Effector CD4-positive, alpha-beta T cell (primary cell): ENCODE measurements at places on chromosomes 7 and 10.

DNA sequence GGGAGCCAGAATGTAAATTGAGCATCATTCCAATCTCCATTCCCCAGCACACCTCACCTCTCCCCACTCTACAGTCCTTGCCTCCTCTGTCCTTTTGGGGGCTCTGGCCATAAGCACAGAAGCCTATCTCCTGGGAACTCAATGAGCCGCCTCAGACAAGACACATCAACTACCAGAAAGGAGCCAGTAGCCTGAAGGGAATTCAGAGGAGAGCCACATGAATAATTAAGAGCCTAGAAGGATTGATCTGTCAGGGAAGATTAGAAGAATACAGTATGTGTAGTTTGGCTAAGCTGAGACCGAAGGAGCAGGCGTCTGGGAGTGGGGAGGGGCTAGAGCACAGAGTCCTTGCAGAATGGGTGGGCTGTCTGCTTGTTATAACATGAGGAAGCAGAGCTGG, 31.2 kb downstream of the FRMD4A start:
- no peak for DNase-seq

- no peak for DNase-seq
Measured at GRCh38 chr7:128010391-128011127, 20.7 kb downstream of the LRRC4 start.

DNA sequence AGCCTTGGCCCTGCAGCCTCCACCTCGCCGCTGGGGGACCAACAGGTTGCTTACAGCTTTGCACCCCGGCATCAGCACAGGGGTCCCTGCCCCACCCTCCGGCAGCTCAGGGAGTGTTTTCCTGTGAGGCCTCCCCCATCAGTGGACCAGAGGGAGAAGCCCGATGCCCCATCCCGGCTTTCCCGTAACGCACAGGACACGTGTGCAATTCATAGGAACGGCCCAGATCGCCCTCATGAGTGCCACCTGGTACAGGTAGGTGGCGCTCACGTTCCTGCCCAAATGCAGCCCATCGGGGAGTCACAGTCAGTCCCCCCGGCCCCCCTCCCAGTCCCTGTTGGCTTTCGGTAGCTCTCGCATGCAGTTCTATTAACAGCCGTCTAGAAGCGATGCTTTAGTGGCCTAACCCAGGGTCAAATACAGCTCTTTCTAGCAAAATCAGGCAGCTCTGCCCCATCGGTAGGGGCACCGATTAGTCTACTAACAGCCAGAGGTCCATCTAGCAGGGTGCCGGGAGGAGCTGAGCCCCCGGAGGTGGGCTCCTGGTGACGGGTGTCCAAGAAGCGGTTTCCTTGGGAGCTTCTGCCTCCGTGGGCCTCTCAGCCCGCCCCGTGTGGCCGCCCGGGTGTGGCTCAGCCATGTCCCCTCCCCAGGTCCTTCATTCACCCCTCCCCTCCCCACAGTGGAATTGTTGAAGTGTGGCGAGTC, 48.4 kb upstream of the GTF2IRD1 start:
- DNase-seq, result no peak

GRCh38 chr10:58775960-58776567, 263.4 kb downstream of the BICC1 start:
- no peak for DNase-seq

GRCh38 chr7:117559391-117559790, 79.6 kb downstream of the CFTR start:
- DNase-seq, result no peak

GRCh38 chr7:2108071-2108455, 124.7 kb downstream of the MAD1L1 start:
- no peak for DNase-seq

- DNase-seq, result no peak
Measured at GRCh38 chr7:45087301-45088145, 1.2 kb downstream of the NACAD start.

DNA sequence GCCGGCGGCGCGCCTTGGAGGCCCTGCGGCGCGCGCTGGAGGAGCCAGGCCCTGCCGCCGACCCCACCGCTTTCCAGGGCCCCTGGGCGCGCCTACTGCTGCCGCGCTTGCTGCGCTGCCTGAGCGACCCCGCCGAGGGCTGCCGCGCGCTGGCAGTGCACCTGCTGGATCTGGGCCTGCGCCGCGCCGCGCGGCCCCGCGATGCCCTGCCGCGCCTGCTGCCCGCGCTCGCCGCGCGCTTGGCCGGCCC, 280 bp downstream of the DNAAF5 start:
- no peak for DNase-seq

DNA sequence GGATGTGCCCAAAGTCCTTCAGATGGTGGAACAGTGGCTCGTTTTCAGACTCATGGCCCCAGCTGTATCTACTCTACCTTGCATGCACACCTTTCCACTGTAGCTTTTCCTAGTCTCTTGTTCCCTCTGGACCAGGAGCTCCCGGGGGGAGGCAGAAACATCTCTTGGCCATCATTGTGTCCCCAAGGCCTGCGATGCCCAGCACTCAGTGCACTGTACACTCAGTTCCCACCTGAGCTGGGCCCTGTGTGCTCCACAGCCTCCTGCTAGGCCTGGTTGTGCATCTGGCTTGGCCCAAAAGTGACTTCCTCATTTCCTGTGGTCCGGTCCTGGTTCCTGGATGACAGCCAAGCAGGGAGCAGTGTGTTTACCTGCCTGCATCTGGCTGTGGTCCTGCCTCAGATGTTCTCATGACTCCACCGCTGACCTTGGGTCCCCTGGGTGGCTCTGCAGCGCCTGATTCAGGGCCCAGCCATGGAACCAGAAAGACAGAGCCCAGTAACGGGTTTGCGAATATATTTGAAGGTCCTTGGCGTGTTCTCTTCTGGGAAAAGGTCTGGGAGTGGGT, 9.9 kb upstream of the DOCK1 start:
- no peak for DNase-seq

- DNase-seq, result no peak
Measured at GRCh38 chr7:12221414-12221813, 10.3 kb downstream of the TMEM106B start.

- no peak for DNase-seq
Measured at GRCh38 chr7:88835147-88835728, 39.7 kb upstream of the TEX47 start.

DNA sequence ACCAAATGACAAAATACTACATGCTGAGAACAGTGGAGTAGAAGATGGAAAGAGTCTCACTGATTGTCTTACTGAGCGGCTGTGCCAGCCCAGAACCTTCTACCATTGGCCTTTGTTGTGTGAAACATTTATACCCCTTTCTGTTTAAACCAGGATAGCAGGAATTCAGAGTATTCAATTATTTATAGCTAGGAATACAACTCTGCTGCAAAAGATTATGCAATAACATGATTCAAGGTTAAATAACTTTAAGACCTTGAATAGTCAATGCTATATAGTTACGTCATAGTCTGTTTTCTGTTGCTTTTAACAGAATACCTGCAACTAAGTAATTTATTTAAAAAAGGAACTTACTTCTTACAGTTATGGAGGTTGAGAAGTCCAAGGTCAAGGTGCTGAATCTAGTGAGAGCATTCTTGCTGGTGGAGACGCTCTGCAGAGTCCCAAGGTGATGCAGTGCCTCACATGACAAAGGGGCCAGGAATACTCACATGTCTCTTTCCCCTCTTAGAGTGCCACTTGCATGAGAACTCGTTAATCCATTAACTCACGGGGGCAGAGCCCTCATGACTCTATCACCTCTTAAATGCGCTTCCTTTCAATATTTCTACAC, 371.8 kb downstream of the MDFIC start:
- DNase-seq, result no peak

DNA sequence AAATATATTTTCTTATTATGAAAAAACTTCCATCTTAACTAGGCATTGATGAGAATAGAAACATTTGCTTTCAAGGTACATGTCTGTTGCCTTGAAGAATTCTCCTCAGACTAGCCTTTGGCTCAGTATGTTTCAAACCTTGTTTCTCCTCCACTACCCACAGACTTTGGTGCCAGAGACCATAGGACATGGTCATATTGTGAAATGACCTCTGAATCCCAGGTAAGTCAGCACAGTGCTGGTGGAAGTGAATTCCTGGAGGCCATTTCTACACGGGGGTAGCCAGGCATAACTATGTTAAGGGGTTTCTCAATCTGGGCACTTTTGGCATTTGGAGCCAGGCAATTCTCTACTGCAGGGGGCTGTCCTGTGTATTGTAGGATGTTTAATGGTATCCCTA, 112.3 kb upstream of the FAM133B start:
- DNase-seq, result no peak

GRCh38 chr7:97043281-97043680, 18.6 kb upstream of the DLX5 start:
- no peak for DNase-seq

DNA sequence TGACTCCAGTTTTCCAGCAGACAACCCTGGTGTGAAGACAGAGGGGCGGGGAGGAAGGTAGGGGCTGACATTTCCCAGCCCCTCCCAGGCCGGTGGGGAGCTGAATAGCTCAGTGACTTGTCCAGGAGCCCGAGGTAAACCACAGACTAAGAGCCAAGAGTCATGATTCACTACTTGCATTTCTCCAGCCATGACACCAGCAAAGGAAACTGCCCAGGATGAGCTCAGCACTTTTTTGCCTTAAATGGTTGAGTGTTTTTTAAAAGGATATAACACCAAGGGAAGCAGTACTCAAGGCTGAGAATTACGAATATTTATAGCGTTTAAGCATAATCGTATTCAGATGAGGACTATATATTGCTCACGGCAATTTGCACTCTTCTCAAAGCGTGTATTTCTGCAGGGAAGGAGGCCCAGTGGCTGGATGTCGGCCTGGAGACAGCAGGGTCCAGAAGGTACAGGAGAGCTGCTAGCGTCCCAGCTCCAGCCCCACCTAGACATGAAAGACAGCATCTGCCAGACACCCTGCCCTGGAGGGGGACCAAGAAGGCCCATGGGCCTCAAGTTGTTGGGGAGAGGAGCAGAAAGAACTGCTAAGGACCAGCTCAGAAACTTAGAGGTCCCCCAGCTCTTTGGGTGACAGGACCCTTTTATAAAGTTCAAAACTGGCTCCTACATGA, 141.4 kb downstream of the GRID1 start:
- DNase-seq, result no peak

DNA sequence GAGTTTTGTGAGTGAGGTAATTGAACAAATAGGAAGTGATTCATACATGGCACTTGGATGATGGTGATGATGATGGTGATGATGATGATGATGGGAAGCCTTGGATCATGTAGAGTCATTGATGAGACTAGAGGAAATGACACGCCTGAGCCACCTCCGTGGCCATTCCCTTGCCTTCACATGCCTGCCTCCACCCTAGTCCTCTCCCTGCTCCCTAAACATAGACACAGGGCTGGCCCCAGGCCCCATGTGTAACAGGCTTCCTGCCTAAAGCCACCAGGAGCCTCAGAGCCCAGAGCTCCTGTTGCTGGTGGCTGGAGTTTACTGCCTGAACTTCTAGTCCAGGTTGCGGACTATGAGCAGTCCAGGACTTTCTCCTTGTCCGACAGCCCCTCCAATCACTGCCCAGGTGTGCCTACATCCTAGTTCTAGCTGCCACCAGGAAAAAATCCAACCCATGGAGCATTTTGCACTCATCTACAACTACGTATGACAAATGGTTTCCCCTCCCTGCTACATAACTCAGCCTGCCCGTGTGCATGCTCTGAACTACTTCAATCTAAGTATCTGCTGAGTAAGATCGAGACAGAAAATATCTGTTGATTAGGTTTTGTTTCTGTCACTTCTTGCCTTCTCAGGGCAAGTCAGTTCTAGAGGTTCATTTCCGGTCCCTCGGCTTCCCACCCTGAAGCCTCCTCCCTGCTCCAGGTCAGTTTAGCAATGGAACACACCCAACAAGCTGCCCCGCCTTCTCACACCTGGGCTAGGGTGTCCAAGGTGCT, 35.5 kb upstream of the KDM7A start:
- DNase-seq, result no peak

DNA sequence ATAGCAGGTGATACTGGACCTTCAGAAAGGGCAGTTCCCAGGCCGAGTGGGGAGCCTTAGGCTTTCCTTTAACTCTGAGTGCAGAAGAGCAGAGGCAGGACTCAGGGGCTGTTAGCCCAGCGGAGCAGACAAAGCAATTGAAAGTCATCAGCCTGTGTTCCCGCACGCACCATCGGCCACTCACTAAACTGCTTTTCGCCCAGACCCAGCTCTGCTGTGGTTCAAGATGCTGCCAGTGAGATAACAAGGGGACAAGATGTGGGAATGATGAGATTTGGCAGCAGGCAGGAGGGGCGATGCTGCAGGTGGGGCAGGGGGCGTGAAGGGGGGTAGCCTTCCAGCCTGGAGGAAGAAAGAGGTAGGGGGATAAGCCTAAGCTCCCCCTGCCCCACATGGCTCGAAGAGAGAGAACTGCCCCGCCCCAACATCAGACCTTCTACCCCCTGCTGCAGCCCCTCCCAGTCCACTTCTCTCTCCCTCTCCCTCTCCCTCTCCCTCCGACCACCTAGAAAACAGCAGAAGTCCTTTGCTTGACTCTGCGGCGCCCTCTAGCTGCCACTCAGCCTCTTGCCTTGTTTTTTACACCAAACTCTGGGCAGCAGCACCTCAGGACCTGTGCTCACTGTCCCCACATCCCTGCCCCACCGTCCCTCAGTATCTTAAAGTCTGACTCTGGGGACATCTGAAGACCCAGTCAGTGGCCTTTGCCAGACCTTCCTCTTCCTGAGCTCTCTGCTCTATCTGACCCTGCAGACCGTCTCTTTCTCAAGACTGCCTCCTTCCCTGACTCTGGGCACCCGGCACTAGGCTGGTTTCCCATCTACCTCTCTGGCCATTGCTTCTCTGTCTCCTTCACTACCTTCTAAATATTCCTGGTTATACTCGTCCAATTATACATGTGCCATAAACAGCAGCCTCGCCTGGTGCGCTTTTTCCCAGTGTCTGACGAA, 110.5 kb downstream of the C10orf105 start:
- DNase-seq, result peak; percentile 44

DNA sequence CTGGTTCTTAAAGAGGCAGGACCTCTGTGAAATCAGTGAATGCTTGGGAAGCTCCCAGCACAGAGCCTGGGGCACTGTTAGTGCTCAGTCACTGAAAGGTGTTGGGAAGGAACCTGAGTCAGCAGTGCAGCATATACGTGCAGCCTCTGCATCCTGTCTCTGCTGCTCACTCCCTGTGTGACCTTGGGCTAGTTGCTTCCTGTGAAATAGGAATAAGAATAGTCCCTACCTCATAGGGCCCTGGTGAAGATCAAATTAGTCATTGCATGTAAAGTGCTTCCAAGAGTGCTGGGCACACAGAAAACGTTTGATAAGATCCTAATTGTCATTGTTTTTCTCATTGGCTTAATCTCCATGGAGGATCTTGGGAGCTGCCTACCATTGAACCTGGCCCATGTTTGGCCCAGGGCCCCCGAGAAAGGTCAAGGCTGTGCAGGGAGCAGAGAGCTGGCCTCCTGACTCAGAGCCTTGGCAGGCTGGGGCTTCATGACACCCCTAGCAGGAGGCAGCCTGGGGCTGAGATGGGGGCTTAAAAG, 73.3 kb upstream of the COL13A1 start:
- DNase-seq, result no peak

- no peak for DNase-seq
Measured at GRCh38 chr7:28316489-28316888, 95.8 kb upstream of the CREB5 start.

DNA sequence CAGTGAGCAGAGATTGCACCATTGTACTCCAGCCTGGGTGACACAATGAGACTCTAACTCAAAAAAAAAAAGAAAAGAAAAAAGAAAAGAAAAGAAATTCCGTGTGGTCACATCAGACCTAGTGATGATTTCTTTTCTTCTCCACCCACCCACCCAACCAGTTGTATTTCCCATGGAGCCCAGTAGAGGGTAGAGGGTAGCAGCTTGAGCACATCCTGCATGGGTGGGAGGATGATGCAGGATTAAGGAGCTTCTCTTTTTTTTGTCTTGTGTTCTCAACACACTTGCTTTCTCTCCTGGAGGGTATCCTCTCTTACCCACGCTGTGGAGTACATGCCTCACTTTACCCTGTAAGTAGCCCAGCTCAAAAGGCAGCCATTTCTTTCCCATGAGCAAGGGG, 118.6 kb upstream of the CARD11 start:
- no peak for DNase-seq
